ENCODE measurements at places on chromosomes 2 and 18.
A peak's percentile ranks its signal among the peaks of the same experiment; 100 is the strongest.

DNA sequence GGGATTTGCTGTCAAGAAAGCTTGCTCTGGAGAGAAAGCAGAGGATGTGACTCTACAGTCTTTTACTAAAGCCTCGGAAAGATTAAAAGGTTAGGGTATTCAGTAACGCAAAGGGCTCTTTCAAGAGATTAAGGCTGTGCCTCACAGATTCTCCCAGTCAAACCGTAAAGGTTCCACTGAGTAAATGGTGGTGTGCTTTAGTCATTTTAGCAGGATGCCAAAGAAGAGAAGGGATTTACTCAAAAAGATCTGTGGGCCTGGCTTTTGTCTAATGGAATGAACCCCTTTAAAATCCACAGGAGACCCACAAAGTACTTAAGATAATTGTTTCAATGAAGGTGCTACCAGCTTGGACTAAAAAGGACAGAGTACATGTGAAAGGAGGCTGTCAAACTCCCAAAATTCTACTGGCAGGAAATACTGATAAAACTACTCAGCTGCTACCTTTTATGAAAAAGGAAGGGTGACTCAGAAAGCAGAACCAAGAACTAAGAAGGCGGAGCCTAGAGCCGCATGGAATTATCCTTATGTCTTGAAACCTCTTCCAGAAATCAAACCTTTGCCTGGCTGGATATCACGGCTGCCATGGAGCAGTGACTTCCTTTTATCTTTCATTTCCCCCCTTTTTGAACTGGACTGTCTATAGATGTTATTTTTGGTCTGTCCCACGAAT lies 670.2 kb upstream of the ZEB2 start:
- DNase-seq = no peak

DNA sequence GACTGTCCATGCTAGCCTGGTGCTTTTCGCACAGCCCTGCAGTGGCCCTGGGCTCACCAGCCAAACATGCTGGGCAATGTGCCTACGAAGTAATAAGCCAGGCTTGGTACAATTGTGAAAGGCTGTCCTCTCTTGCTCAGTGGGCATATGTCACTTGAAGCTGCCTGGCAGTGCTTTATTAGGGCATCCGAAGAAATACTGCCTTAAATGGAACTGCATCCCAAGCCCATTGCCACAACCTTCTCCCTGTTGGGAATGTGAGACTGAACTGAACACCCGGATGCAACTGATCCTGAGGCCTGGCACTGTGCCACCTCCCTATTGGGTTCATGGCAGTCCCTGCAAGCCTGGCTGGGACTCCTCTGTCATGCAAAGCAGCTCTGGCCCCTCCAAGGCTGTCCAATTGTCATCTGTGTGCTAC lies 15.9 kb downstream of the CAPG start:
- DNase-seq = no peak

DNA sequence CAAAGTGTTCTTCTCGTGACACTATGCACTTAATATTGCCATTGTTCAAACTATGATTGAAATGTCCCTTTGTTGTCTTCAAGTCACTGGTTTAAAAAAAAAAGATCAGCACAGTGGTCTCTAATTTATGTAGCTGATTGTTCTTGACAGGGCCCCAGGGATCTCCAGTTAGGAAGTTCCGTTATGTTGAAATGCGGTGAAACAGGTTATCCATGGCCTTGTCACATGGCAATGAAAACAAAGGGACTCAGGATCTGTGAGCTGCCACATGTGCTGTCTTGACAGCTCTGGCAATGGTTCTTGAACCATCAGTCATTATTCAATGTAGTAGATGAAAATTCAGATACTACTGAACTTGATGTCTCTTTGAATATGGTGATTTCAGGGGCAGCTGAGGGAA lies 147.4 kb downstream of the SETBP1 start:
- DNase-seq = no peak

GRCh38 chr2:172578860-172579512 lies 23.1 kb downstream of the PDK1 start:
- DNase-seq = no peak

DNA sequence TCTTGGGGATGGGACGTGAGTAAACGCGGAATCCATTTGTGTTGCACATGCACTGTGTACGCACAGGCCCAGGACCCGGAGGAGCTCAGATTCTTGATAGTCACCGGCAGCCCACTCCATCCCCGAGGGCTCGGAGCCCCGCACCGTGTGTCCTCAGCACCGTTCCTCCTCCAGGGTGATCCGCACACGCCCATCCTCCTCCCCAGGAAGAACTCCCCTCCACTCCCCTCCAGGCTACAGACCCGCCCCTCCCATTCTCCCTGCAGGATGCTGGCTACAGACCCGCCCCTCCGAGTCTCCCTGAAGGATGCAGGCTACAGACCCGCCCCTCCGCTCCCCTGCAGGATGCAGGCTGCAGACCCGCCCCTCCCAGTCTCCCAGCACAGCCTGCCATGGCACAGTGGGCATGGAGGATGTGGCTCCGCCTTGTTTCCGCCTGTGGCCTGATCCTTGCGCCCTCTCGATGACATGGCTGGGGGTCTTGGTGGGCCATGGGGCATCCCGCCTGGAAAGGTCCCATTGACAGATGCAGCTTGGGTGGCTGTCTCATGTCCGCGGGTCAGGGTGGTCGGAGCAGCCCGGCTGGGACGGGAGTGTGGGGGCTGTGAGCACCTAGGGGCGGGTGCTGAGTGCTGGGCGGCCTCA lies 14.1 kb downstream of the CTDP1 start:
- DNase-seq = no peak

GRCh38 chr2:172307800-172308199 lies 119.6 kb upstream of the ITGA6 start:
- DNase-seq = no peak

DNA sequence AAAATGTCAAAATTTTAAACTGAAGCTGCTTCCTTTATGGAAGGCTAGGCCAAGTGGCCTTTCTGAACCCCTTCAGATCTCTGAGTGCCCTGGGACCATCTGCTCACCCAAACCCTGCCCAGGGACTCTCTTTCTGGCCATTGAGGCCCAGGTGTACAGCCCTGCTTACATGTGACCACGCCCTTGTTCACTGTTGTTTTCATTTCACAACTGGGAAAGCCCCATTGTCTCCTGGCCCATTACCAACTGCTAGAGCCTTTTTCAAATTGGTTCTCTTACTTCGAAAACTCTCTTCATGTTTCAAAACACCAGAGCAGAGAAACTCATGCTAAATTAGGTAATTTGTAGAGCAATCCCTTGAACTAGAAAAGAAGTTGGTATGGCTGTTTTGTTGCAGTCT lies 219.5 kb upstream of the TANK start:
- no peak for DNase-seq

DNA sequence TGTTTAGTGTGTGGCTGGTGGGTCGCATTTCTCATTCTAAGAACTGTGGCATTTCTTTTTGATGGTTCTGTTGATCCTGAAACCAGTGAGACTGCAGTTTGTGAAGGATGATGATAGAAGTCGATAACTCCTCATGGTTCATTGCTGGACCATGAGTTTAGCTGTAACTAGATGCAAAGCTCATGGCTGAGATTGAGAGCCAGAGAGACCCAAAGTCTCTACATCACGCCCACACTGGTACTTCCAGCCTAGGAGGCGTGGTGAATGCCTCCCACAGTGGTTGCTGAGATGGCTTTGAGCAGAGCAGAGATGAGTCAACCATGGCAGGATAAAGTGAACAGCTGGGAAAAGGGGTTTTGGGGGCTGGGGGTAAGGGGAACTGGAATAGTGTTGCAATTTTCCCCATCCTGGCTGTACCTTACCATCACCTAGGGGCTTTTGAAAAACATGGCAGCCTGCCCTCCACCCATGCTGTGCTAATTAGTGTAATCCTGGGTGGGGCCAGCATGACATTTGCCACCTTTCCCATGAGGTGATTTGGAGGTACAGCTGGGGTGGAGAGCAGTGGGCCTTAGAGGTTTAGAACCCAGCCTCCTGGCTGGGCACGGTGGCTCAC lies 24.1 kb downstream of the INPP4A start:
- DNase-seq = peak; percentile 72

DNA sequence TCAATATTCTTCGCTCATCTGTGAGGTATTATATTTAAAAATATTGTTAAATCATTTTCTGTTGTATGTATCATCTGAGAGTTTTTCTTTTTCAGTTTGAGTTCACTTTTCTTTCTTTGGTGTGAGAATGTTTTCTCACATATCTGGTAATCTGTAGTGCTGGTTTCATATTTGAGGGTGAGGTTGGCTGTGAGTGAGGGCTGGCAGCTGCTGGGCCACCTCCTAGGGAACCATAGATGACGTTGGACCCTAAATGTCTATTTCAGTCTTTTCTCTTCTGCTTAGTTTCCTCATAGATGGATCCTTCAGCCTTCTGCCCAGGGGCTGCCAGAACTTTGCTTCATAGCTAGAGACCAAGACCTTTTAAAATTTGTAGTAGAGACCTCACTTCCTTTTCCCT lies 33.5 kb downstream of the MGAT5 start:
- peak; percentile 35 for DNase-seq

GRCh38 chr2:202307690-202308089 lies 42.1 kb downstream of the NOP58 start:
- no peak for DNase-seq

DNA sequence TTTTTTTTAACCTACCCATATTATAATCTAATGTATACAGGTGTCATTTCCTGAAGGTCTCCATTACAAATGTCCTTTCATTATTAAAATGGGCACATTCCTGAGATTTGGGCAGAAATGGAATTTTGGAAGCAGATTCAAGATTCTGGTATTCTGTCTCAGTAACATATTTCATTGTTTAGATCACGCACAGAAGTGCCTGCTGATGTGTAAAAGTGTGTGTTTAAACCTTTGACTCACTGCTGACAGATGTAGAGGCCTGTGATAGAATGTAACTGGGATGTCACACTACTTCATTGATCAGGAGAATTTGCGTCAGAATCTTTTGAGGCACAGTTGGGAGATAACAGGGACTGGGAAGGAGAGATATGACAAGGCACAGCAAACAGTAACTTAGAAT lies 276.8 kb upstream of the EPAS1 start:
- DNase-seq = no peak

DNA sequence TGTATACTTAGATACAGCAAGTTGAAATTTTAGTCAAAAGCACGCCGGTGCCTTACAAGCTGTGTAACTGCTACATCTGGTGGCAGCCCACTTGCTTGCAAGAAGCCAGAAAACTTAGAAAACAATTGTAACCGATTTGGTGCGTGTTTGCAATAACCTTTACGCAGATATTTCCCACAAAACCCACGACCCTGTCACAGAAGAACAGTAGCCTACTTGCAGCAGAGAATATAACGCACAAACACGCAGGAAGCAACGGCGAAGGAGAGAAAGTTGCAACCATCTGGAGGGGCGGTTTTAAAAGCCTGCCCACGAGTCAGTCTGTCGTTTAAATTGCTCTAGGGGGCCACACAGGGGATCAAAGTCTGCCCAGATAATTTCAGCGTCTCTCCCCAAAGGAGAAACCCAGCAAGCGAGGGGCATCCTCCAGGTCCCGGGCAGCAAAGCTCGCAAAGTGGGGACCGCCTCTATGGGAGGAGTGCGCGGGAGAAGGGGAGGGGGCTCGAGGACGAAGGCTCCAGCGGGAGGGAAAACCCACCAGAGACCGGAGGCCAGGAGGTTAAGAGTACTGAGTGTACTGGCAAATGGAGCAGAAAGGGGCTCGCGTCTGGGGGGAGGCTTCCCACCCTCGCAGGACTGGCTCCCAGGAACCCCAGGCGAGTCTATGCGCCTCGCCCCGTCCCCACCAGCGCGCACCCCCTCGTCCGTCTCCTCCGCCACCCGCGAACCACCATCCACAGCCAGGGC lies 1.1 kb downstream of the TLK1 start:
- peak; percentile 47 for DNase-seq

DNA sequence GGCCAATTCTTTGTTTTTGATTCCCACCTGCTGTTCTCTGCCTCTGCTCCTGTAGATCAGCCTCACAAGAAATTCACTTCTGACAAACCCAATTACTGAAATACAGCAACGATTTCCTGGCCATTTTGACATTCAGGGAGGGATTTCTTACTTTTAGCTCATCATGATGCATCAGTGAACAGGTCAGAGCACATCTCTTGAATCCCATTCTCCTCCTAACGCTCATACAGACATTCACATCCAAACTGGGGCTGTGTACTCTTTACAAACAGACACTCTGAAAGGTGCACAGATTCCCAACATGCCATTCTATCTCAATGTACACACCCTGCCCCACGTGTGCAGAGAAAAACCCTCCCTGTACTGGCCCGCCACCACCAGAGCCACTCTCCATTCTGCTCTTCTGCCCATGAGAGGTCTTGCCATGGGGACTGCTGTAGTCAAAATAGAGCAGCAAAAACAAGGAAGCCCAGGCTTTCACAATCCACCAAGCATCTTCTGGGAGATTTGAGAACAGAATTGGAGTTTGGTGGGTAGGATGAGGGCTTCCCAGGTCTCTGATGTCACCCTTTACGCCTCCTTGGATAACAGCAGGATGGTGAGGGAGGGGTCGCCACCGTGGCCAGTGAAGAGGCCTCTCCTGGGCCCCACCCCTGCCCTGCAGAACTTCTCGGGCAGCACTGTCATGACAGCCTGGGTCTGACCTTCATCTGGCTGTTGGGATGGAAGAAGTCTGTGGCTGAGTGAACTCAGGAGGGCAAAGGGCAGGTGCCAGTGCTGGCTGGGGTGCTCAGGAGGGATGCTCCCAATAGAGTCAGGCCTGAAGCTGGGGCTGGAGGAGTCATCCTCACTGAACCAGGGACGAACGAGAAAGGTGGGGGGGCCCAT lies 41.9 kb upstream of the ZFP36L2 start:
- no peak for DNase-seq

- DNase-seq = no peak
These were observed 467.0 kb upstream of the PKDCC start for GRCh38 chr2:41580806-41581205.

DNA sequence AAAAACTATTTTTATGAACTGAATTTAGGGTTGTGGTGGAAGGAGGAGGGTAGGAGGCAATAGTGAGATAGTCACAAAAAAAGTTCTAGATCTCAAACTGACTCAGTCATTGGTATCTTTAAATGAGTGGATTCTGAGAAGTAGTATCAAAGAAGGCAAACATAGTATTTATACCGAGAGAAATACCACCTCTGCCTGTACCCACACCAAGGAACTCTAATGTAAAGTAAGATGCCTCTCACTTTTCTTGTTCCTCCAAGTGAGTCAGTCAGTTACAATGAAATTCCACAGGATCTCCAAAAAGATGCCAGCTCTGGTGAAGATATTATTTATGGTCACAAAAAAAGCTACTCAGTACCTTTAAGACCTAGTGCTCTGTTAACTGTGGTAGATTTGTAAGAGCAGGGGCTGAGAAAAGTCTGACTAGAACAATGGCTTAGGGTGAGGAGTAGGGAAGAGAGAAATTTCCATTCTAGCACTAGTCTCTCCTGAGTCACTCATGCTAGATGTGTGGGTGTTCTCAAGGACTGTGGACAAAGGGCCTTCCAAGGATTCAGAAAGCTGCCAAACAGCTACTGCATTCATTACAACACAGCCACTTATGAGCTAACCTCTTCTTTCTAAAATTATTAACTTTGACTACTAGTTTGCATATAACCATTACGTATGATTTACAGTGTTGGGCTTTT lies 36.3 kb downstream of the YWHAQ start:
- DNase-seq = no peak

- DNase-seq = no peak
These were observed 604.3 kb upstream of the POU3F3 start for GRCh38 chr2:104249629-104250028.

Data from stimulated activated CD4-positive, alpha-beta T cell treated with anti-CD3 and anti-CD28 coated beads, Interleukin-1b, Interleukin-23, amount 100 ng/mL, for 48 hours (primary cell).